ENCODE measurements at places on chromosomes 6 and 20. TPM values are rescaled to one million over a fixed set of nuclear protein-coding genes. Genes with fewer than 3 reads are reported as not detected.

Gene AP5S1
- total RNA-seq: 15.1 TPM

Gene WFDC12
- total RNA-seq: not detected

Gene TMC2
- not detected for total RNA-seq

Gene TP53TG5
- total RNA-seq: not detected
